ENCODE measurements at places on chromosomes 3 and 15.

DNA sequence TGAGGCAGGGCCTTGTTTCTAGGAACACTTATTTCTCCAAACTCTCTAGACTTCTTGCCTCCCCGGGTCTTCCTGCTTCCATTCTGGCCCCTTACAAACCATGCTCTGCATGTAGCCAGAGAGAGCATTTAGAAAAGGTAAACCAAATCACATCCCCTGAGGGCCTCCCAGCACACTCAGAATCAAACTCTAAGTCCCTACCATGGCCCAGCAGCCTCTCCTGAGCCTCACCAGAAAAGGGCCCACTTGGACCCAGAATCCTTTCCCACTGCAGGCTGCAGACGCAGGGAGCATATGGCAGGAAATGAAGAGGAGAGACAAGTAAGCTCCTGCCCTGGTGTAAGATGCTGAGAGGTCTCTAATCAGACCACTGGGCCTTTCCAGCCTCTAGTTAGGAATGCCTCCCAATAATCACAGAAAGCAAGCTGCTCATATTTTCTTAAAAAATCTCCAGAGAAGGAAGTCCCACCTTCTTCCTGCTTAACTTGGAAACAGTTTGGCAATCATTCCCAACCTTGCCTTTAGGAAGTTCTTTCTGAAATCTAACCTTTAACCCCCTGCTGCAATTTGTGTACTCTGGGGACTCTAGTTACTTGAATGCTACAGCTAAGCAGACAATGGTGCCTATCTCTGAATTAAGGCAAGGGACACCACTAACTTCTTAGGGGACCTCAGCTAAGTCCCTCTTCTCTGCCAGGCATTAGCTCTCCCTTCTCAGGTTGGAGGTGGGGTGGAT, 4.2 kb downstream of the AMOTL2 start:
- H3K27ac ChIP-seq = peak overlapping the region; percentile 80
- no peaks in the 10 kb centered on the region for H3K27me3 ChIP-seq
- DNase-seq = no peak

- no peak for DNase-seq
- H3K36me3 ChIP-seq = no peaks in the 10 kb centered on the region
- H3K4me3 ChIP-seq = no peak overlapping the region
- no peak overlapping the region for H3K27ac ChIP-seq
- no peaks in the 10 kb centered on the region for H3K4me1 ChIP-seq
Observed at GRCh38 chr3:154819491-154819890, 260.6 kb upstream of the MME start.

DNA sequence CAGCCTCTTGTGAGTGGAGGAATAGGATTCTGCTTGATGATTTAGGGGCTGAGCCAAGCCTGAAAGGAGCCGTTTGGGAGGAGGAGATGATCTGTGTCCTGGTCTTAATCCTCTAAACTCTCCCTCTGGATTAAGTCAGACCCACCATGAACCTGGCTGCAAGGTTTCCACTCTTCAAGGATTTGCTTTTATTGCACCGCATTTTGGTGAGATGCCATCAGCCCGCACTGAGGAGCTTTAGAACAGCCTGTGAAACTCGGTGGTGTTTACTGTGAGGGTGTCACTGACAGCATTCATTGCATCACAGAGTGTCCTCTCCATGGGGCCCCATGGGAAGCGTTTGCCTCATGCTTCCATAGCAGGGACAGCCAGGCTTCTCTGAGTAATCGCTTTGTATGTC, 59.2 kb downstream of the EPHB1 start:
- no peak overlapping the region for H3K4me3 ChIP-seq
- H3K27ac ChIP-seq = no peak overlapping the region

DNA sequence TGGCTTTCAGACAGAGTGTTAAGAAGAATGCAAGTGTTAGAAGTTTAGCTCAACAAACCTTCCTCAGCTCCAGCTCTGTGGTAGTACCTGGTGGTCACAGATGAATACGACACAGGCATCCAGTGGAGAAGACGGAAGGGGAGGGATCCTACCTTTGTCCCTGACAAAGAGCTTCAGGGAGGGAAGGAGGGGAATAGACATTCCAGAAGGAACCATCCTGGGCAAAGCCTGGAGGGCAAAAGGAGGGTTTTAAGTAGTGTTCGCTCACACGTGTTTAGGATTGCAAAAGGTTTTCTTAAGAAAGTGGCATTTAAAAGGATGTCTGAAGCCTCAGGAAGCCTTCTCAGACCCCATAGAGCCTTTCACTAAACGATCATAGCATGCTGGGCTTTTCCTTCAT, 2.8 kb downstream of the CHCHD4 start:
- no peaks in the 10 kb centered on the region for H3K27me3 ChIP-seq
- H3K4me3 ChIP-seq = peak overlapping the region; percentile 97
- no peak overlapping the region for H3K27ac ChIP-seq
- H3K4me1 ChIP-seq = peaks cover 23% of the 10 kb centered on the region
- H3K36me3 ChIP-seq = peaks cover 14% of the 10 kb centered on the region

DNA sequence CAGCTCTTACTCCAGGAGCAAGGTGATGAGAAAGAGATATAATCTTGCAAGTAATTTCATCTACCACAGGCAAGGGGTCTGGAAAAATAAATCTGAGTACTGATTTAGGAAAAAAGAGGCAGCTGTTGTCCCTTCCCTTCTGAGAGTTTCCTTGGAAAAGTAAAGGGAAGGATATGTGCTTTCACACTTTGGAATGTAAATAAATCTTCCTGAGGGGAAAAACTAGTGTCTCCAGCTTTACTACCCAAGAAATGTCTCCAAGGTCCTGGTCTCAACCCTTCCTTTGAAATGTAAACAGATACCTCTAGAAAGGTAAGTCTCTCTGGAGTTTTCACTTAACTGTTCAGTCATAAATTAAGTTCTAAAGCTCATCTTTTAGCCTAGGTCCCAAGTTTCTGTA, 102.6 kb downstream of the DPH6 start:
- H3K27ac ChIP-seq = no peak overlapping the region
- H3K36me3 ChIP-seq = peaks cover 19% of the 10 kb centered on the region
- H3K4me1 ChIP-seq = peaks cover 19% of the 10 kb centered on the region
- no peak for DNase-seq
- no peak overlapping the region for H3K4me3 ChIP-seq
